Regular cardiac myocyte (primary cell): ENCODE measurements at places on chromosomes 3 and 15. TPM values are rescaled to one million over a fixed set of nuclear protein-coding genes. Genes with fewer than 3 reads are reported as not detected.

LEKR1 gene
- 0.38 and 8.5 TPM in 2 replicates for total RNA-seq

LRTM1 gene
- not detected in 2 replicates for total RNA-seq

GATM gene
- 0.19 and 0.56 TPM in 2 replicates for total RNA-seq

ADPRH gene
- 5.6 and 7.5 TPM in 2 replicates for total RNA-seq

GNAI2 gene
- 164 and 291 TPM in 2 replicates for total RNA-seq

SUCLG2 gene
- total RNA-seq: 52.4 and 56.6 TPM in 2 replicates

FXR1 gene
- total RNA-seq: 169 and 182 TPM in 2 replicates

RTP3 gene
- not detected in 2 replicates for total RNA-seq

AHSG gene
- not detected in 2 replicates for total RNA-seq

GP5 gene
- 0.19 and 1.1 TPM in 2 replicates for total RNA-seq
